Epithelial cell of proximal tubule (primary cell): ENCODE measurements at places on chromosomes 2 and 18.

DNA sequence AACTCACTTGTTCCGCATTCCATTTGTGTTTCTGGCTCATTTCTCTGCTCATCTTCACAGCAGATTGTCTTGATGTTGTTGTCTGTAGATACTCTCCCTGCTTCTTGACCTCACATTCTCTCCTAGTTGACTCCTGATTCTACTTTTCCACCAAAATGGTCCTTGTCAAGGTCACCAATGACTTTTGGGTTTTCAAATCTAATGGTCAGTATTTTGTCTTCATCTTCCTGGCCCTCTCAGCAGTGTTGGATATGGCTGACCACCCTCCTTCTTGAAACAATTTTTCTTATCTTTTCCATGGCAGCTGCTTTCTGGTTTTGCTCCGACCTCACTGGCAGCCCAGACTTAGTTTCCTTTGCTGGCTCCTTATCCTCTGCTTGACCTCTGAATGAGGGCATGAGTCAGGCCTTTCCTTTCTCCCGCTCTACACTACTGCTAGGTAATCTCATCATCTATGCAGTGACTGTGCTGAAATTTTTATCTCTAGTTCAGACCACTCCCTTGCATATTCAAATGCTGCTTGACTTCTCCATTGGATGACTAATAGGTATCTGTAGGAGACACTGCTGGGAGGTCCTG lies 386.6 kb upstream of the SPRED2 start:
- no peak for DNase-seq

DNA sequence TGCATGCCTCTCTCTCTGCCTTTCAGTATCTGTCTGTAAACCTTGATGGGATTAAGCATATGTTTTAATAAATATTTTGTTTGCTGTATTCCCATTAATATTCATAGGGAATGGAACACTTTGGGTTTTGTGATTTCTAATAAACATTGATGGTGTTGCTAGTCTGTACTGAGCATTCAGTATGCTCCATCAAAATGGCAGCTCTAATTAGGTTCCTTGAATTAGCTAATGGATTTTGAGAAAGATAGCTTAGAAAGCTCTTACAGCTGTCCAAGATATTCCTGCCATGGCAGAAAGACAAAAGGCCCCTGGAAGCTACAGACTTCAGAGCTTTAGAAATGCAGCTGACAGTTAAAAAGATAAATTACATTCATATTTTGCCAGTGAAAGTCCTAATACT lies 199.2 kb upstream of the NRP2 start:
- no peak for DNase-seq

DNA sequence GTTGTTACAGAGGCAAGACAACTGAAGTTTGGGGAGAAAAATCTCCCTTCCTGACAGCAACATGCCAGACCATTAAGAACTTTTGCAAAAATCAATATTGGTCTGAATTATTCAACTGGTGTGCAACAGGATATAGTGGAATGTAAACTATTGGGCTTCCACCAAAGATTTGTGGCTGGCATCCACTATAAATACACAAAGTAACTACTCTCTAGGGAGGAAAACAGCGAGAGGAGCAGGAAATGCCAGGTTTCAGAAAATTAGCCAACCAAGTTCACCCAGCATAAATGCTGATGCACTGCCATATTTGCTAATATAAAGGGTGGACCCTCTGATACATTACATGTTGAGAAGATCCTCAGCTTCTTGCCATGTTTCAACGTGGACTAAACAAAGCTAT lies 267.6 kb upstream of the LYPD1 start:
- no peak for DNase-seq

DNA sequence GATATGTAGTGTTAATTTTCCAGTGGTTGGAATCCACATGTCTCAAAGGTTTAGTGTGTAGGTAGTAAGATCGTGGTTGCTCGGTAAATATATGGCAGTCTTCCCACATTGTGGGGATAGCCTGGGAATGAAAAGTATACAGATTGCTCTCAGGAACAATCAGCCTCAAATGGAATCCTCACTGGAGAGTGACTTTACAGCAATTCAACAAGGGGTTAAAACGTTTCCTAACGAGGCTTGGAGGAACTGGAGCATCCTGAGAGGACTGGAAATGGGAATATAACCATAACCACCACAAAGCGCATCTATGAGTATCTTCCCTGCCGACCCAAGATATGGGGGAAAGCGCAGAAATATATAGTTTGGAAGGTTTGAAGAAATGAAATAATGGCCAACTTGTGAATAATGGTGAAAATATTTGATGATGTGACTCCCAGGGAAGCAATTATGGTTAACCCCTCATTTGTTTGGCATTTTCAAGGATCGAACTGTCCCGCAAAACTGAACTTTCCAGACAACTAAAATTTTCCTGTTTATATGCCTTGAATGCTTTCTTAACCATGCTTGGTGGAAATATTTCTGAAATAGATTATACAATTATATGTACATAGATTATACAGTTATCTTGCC lies 100.7 kb upstream of the FOSL2 start:
- no peak for DNase-seq

DNA sequence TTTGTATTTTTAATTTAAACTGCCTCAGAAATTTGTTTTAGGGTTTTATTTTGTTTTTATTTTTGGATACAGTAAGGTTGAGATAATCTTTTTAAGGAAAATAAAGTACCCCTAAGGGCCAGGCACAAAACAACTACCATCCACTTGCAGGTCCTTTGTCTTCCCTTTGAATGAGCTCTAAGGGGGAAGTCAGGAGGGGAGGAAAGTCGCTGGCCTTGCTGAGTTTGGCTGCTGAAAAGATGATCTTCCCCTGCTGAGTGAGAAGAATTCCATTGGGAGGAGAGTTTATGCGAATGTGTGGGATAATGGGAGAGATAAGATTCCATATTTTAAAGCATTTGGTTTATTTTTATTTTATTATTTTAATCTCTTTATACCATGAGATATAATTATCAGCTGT lies 100.7 kb downstream of the ARHGAP15 start:
- no peak for DNase-seq
